CD4-positive, alpha-beta T cell treated with Interleukin-4 for 1 hour (primary cell): ENCODE measurements at places on chromosomes 3 and 15.

GRCh38 chr15:63037976-63038720 is 4.4 kb upstream of the TPM1 start:
- DNase-seq = no peak

DNA sequence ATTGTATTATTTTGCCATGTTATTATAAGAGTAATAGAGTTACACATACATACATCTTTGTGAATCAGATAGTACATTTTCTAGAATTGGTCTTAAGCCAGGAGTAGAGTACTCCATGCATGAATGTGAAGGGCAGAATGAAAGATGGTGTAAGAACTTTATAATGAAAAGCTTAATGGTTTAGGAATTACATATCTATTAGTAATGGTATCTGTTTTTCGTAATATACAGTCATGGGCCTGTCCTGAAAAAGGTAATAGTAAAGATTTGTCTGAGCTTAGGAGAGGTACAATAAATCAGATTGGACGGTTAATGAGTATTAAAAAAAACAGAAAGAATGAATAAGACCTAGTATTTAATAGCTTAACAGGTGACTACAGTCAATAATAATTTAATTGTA is 118.2 kb upstream of the PRTG start:
- no peak for DNase-seq

DNA sequence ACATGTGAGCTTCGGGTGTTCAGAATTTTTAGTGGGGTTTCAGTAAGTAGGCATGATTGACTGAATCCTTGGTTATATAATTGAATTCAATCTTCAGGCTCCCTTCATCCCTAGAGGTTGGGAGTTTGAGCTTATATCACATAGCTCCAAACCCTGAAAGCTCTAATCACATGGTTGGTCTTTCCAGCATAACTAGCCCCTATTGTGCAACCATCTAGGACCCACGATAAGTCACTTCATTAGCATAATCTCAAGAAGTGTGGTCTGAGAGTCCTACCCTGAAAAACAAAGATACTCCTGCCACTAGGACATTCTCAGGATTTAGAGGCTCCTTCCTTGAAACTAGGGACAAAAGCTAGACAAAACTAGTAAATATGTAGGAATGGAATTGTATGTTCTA is 348.9 kb upstream of the CBLB start:
- no peak for DNase-seq

DNA sequence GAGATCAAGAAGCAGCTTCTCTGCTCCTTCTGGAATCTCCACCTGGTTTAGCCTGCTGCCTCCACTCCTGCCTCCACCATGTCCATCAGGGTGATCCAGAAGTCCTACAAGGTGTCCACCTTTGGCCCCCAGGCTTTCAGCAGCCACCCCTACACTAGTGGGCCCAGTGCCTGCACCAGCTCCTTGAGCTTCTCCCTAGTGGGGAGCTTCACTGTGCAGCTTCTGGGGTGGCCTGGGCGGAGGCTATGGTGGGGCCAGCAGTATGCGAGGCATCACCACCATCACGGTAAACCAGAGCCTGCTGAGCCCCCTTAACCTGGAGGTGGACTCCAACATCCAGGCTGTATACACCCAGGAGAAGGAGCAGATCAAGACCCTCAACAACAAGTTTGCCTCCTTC is 2.4 kb upstream of the KPNA4 start:
- DNase-seq = no peak
